ENCODE measurements at places on chromosomes 7 and 10. TPM values are rescaled to one million over a fixed set of nuclear protein-coding genes. Genes with fewer than 3 reads are reported as not detected.

The GRID2IP gene
- total RNA-seq = not detected

The PRSS2 gene
- not detected for total RNA-seq

The SEMA3C gene
- total RNA-seq = 127 TPM

The SHTN1 gene
- total RNA-seq = 1.00 TPM

The BPGM gene
- 30.0 TPM for total RNA-seq

The STAG3 gene
- total RNA-seq = 0.28 TPM

The EN2 gene
- under 0.01 TPM for total RNA-seq

Data from smooth muscle cell of bladder (primary cell).